ENCODE measurements at places on chromosomes 16 and 17.

GRCh38 chr16:11621920-11622651, 35.4 kb upstream of the LITAF start:
- no peak for DNase-seq

- DNase-seq = no peak
Observed at GRCh38 chr16:84120023-84120422, 3.3 kb upstream of the MBTPS1 start.

DNA sequence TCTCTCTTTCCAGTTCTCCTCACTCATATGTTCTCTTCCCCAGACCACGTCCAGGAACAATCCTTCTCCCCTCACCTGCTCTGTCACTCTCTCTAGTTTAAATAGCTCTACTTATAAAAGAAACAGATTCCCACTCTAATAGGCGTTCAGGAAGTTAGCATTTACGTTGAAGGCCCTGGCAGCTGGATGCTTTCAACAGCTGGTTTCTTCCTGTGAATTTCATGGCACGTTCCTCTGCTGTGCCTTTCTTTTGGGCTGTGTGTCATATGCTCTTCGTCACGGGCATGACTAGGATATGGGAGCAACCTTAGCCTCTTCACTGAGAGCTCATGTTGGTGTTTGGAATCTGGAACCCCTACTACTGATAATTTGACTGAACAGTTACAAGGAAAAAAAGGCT, 73.2 kb downstream of the ZNF18 start:
- DNase-seq = no peak

- no peak for DNase-seq
Observed at GRCh38 chr17:15262291-15263205, 2.6 kb downstream of the PMP22 start.

DNA sequence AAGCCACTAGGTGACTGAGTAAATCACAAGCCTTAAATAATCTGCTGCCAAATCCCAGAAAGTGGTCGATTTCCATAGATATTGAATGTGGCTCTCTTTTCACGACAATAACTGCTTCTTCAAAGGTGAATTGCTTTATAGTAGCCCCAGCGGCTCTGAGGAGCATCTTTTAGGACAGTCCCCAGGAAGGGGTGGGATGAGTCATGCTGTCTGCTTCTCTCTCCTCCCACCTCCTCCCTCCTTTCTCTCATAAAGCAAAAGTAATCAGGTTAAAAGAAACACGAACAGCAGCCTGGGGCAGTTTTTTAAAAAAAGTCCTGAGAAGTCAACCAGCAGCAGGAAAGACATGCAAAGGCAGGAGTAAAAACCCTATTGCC, 1.8 kb downstream of the KIAA0513 start:
- DNase-seq = no peak

- no peak for DNase-seq
Observed at GRCh38 chr16:50121278-50121677, 31.8 kb upstream of the TENT4B start.

- no peak for DNase-seq
Observed at GRCh38 chr16:27432558-27432957, 30.6 kb downstream of the IL21R start.

GRCh38 chr16:57977418-57978069, 6.6 kb upstream of the CNGB1 start:
- no peak for DNase-seq

DNA sequence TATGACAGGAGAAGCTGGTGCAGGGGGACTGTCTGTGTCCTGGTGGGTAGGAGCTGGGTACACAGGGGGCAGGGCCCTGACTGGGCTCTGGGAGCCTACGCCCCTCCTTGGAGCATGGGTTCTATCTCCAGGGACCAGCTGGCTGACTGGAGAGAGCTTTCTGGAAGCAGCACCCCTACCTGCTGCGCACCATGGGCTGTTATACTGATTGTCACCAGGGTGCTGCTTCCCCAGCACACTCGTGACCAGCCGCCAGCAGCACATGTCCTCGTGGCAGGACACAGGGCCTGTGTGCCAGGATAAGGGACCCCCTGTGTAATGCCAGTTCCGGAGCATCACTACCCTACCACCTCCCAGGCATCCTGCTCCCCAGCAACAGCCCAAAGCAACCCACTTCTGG, 106.0 kb downstream of the AMFR start:
- no peak for DNase-seq

- no peak for DNase-seq
Observed at GRCh38 chr16:89837014-89837546, 8.8 kb downstream of the SPIRE2 start.

DNA sequence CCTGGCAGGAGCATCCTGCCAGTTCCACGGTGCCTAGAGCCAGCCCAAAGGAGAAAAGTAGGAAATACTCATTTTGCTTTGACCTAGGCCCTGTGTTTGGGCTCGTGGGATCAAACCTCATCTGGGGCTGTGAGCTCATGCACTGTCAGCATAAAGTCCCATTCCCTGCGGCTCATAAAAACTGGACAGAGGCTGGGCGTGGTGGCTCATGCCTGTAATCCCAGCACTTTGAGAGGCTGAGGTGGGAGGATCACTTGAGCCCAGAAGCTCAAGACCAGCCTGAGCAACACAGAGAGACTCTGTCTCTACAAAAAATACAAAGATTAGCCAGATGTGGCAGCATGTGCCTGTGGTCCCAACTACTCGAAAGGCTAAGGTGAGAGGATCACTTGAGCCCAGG, 17.9 kb downstream of the ATP6V0D1 start:
- no peak for DNase-seq

DNA sequence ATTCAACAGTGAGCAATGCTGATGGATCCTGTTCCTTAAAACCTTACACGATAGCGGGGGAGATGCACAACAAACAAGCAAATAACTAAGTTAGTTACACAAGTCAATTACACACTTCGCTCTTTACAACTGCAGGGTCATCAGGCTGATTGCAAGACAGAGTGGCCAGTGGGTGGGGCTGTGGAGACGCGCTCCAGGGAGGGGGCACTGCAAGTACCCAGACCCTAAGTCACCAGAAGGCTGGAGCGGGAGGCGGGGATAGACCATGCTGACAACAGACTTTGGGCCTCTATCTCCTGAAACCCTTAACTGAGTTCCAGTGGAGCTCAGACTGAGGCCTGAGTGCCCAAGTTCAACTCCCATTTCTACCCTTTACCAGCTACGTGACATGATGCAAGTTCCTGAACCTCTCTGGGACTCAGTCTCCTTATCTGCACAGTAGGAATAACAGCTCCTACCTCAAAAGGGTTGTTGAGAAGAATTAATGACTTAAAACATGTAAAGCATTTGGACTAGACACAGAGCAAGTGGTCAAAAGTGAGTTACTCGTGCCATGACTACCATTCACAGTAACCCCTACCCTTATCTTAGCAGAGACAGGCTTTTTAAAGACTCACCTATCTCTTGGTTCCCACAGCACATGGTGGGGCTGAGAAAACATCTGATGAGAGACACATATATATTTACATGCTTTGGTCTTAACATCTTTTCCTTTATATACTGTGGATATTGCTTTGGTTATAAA, 10.4 kb downstream of the CPPED1 start:
- no peak for DNase-seq

- no peak for DNase-seq
Observed at GRCh38 chr16:23365602-23366240, 63.6 kb downstream of the SCNN1B start.

DNA sequence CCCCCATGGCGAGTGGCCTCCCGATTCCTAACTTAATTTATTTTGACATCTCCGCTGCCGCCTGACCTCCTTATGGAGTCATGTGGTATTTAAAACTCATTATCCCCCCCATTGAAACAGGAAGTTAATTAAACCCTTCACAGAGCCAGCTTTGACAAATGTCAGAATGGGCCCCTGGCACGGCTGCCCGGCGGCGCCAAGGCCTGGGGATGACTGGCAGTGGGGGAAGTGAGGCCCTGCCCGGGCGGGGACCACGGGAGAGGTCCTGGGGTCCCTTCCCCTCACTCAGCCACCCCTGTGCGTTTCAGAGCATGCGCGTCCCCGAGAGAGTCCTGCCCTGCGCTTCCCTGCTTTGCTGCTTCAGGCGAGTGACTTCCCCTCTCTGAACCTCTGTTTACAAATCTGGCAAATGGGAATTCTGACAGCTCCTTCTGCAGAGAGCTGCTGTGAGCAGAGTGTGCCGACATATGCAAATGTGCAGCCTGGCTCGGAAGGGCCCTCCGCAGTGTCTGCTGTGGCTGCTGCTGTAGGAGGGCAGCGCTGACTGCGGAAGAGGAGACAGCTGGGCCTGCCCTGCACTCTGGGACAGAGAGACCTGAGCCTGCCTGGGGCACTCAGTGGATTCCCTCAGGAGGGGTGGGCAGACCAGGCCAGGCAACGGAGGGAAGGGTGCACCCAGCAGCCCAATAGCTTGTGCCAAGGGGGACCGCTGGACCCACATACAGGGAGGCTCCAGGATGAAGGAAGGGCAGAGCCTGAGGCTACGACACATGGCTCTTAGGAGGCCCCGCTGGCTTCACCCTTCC, 4.4 kb upstream of the ZFPM1 start:
- DNase-seq = no peak

GRCh38 chr17:4807605-4808377, 839 bp downstream of the PLD2 start:
- no peak for DNase-seq

DNA sequence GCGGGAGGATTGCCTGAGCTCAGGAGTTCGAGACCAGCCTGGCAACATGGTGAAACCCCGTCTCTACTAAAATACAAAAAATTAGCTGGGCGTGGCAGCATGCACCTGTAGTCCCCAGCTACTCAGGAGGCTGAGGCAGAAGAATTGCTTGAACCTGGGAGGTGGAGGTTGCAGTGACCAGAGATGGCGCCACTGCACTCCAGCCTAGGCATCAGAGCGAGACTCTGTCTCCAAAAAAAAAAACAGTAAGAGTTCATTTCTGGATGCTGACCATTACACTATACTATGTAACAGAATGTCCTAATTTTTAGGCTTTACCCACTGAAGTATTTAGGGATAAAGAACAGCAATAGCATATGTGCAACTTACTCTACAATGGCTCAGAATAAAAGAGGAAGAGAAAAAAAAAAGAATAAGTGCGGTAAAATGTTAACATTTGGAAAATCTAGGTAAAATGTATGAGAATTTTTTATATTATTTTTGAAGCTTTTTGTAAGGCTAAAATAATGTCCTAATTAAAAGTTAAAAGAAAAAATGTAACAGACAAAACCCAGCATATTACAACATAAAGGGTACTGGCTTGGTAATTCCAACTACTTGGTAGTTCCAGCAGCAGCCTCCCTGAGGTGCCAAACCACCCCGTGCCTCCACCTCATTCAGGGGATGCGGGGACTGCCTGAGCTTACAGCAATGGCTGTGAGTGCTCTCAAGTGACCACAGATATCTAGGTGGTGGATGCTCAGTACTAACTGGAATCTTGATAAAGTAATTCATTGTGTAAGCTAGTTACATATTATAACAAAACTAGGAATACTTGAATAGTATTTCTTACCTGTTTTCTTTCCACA, 10.9 kb downstream of the COPS3 start:
- no peak for DNase-seq

DNA sequence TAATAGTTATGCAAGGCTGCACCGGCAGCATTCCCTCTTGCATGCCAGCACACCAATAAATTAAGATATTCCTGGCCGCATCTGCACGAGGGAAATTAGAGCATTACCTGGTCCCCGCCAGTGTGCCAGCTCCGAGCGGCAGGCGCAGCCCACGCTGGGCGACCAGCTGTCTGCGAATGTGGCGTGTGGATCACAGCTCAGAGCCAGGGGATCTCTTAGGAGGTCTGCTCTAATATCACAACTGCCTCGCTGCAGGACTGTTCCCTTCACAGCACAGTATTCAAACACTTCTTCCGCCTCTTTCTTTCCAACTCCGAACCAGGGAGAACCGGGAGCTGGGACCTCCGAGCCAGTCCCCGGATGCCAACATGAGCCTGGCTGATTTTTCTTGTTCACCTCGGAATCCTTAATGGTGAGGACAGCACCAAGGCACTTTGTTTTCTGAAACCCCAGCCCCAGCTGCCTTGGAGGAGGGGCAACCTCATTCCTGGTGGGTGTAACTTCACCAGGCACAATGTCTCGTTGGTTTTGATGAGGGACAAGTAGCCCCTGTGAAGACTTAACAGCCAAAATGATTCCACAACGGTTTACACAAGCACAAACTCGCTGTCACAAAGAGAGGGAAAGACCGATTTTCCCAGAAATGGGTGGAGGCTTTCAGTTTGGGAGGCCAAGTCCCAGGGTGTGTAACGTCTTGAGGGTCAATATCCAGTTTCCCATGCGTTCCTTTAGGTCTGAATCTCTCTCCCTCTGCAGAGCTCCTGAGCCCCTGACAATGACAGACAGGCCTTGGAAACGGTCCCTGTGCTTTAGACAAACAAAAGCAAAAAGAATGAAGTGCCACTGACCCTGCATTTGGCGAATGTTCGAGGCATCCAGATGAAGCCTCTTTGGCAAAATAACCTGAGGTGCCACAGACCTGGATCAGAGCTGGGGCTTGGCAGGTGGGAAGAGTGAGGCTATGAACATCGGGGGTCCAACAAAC, 213.2 kb downstream of the C16orf78 start:
- peak; percentile 19 for DNase-seq

- DNase-seq = no peak
Observed at GRCh38 chr16:81163671-81164070, 67.5 kb upstream of the GCSH start.

DNA sequence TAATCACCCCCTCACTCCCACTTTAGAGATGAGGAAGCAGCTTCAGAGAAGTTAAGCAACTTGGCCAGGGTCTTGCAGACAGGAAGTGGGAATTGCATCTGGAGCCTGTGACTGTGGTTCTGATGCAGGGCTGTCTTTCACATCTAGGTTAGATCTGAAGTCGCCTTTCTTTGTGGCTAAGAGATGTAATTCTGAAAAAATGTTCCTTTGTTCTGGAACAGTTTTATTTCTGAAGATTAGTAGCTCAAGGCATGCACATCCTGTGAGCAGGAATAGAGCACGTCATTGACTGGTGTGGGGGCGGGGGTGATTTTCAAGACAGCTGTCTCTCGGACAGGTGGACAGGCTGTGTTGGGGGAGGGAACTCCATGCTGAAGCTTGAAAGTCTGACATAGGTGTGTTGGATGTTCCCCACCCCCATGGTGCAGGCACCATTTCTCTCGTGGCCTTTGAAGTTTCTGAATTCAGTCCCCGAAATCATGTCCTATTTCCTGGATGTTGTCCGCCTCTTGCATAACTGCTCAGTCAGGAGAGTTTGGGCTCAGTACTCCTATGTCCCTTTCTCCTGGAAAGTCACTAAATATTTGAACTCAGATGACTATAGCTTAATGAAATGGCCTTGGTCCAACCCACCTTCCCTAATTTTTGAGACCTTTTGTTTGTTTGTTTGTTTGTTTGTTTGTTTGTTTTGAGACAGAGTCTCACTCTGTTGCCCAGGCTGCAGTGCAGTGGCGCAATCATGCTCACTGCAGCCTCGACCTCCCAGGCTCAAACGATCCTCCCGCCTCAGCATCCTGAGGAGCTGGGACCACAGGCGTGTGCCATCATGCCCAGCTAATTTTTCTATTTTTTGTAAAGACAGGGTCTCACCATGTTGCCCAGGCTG, 21.0 kb upstream of the HERPUD1 start:
- no peak for DNase-seq

- DNase-seq = no peak
Observed at GRCh38 chr16:46828292-46828691, 2.7 kb downstream of the C16orf87 start.
